Motor neuron (in vitro differentiated cells): ENCODE measurements at places on chromosomes 7 and 10. TPM values are rescaled to one million over a fixed set of nuclear protein-coding genes. Genes with fewer than 3 reads are reported as not detected.

The PAPSS2 gene
- total RNA-seq = 16.9 and 23.4 TPM in 2 replicates

The PYROXD2 gene
- 12.3 TPM in 2 replicates for total RNA-seq

The JCAD gene
- 3.2 and 4.9 TPM in 2 replicates for total RNA-seq

The TMEM225B gene
- total RNA-seq = 1.7 and 2.7 TPM in 2 replicates

The ASB4 gene
- 0.13 and 0.23 TPM in 2 replicates for total RNA-seq

The UPK3BL1 gene
- total RNA-seq = 37.1 and 37.6 TPM in 2 replicates

The BAMBI gene
- total RNA-seq = 11.1 and 23.1 TPM in 2 replicates

The ST7 gene
- total RNA-seq = 38.8 and 45.7 TPM in 2 replicates

The SAMD9L gene
- total RNA-seq = 0.13 TPM in 1 of 2 replicates, not detected in the other

The ANXA8 gene
- 0.27 TPM in 1 of 2 replicates, not detected in the other for total RNA-seq

The SORBS1 gene
- total RNA-seq = 35.8 and 36.4 TPM in 2 replicates

The AEBP1 gene
- total RNA-seq = 3.2 and 3.6 TPM in 2 replicates

GRCh38 chr7:111763221-111763801 lies 201.0 kb upstream of the IMMP2L start:
- peak; percentile 76 for ATAC-seq

- no peak for ATAC-seq
Observed at GRCh38 chr10:72462261-72462660, 107.5 kb upstream of the DNAJB12 start.

DNA sequence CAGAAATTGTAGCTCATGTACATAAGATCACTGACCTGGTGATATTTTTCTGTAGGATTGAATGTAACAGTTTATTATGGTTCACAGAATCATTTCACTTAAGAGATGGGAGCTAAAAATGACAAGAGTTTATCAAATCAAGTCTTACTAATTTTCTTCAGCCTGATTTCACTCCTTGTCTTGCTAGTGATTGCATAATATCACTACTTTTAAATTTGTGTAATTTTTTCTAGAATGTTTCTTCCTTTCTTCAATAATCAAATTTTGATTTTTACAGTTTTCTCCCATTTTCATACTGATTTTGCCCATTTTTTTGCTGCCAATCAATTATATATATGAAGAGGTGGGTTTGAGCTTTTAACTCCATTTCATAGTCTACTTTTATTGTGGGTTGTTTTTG lies 68.8 kb upstream of the TMEM140 start:
- ATAC-seq = no peak

DNA sequence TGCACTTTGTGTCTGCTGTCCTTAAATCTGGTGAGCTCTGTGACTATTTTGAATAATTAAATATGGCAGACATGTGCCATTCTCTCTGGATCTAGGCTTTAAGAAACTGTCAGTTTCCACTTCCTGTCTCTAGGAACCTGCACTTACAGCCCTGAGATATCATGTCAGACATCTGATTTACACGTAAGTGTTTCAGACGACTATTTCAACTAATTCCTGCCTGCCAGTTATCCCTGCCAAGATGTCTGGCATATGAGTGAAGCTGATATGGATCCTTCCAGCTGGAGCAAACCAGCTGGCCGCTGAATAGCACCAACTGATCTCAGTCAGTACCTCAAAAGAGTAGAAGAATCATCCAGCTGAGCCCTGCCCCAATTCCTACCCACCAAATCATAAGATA lies 362.2 kb upstream of the SMIM30 start:
- no peak for ATAC-seq

DNA sequence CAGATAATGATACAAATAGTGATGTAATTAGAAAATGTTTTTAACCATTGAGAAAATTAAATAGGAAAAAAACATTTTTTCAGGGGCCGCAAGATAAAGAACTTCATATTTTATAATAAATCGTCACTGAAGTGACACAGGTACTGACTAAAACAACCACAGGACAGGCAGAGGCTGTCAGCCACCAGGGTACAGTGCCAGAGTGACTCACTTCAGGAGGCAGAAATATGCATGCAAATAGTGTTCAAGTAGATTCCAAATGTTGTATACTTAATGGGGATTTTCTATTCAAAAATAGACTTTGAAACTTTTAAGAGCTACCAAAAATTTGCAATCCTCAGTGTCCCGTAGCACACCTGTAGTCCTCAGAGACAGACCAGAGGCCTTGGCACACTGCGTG lies 68.6 kb downstream of the FRMPD2 start:
- ATAC-seq = peak; percentile 48

DNA sequence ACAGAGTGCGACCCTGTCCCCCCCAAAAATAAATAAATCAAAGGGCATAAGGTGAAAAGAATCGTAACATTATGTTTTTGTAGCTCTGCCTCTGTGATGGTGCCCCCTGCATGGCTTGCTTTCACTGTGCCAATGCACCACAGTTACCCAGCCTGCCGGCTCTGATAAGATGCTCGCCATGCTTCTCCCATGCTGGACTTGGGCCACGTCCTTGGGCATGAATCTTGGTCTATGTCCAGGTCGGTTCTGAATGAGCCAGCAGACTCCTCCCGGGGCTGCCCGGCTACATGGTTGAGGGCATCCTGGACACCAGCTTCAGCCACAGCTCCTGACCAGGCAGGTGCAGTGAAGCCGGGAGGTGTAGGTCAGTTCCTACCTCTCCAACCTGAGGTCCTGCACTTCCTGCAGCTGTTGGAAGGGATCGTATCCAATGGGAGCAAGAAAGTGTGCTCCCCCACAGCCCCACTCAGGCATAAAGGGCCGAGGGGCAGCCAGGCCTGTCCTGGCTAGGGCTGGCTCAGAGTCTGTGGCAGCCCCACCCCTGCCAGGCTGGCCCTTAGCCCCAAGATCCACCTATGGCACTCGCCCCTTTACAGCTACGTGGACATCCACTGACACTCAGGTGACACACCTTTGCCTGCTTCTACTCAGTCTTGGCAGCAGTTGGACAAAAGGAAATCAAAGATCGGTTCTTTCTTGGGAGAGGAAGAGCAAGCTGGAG lies 34.1 kb downstream of the CHST3 start:
- ATAC-seq = no peak

- ATAC-seq = no peak
Observed at GRCh38 chr10:79434821-79435251, 10.6 kb downstream of the ZCCHC24 start.

DNA sequence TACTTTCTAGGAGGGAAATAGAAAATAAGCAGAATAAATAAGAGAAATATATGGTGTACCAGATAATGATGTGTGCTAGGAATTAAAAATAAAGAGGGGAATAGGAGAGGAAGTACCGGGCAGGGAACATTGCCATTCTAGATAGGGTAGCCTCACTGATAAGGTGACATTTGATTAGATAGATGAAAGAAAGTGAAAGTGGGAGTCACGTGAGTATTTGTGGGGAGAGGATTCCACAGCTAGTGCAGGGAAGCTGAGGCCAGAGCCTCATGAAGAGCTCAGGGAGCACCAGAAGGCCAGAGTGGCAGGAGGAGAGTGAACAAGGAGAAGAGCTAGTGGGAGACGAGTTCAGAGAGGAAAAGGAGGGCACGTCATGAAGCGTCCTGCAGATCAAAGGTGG lies 49.1 kb downstream of the CDHR3 start:
- ATAC-seq = no peak

DNA sequence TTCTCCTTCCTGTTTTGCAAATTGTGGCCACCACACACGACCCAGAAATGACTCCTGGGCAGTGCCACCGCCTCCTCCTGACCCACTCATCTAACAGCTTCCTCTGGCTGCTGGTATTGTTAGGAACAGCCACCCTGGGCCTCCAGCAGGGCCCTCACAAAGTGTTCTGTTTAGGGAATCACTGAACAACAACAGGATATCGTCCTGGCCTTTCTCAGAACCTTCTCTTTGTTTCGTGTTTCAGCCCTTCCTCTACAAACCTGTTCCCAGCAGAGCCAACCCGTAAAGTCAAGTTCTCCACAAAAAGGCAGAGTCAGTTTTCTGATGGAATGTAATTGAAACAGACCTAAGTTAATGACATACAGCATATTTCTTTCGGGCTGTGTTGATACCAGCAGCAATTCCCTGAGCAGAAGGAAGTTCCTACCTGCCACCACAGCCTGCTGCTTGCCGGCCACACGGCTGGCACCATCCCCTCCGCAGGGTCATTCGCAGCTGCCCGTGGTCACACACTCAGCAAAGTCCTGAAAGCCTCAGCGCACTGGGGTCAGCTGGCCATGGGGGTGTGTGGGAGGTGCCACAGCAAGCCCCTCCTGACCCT lies 91.7 kb upstream of the PITRM1 start:
- ATAC-seq = no peak

- no peak for ATAC-seq
Observed at GRCh38 chr10:34727595-34728033, 87.5 kb downstream of the PARD3 start.

- ATAC-seq = no peak
Observed at GRCh38 chr10:42939237-42939636, 137.6 kb upstream of the RET start.

- no peak for ATAC-seq
Observed at GRCh38 chr7:20793694-20794394, 7.2 kb upstream of the SP8 start.

DNA sequence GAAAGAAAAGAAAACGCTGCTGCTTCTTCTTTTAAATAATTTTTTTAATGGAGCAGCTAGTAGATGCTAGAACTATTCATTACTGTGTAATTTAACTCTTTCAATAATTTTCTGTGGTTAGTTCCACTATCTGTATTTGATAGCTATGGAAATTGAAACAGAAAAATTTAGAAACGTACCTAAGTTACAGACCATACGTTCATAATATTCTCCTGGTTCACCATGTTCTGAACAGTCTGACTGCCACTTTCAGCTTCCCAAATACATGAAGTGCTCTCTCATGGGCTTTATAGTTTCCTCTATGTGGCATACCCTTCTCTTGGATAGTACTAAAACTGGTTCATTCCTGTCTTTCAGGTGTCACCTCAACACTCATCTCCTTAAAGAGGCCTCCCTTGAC lies 508.0 kb downstream of the MDFIC start:
- no peak for ATAC-seq

GRCh38 chr7:50426280-50427045 lies 23.7 kb downstream of the FIGNL1 start:
- ATAC-seq = no peak

DNA sequence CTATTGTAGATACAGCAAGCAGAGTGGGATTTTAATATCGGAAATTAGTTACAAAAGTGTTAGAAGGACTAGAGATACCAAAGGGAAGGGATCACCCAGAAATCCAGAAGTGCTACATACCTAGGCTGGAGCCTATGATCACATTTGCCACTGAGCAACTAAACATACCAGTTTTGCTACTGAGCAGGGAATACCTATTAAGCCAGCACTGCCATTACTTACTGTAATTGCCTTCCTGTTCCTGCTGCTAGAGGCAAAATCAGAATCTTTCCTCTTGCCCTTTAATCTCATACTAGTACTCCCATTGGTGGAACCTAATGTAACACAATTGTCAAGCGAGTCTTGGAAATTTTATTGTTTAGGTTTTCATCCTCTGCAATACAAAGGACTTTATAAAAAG lies 121.7 kb downstream of the ATRNL1 start:
- ATAC-seq = no peak

DNA sequence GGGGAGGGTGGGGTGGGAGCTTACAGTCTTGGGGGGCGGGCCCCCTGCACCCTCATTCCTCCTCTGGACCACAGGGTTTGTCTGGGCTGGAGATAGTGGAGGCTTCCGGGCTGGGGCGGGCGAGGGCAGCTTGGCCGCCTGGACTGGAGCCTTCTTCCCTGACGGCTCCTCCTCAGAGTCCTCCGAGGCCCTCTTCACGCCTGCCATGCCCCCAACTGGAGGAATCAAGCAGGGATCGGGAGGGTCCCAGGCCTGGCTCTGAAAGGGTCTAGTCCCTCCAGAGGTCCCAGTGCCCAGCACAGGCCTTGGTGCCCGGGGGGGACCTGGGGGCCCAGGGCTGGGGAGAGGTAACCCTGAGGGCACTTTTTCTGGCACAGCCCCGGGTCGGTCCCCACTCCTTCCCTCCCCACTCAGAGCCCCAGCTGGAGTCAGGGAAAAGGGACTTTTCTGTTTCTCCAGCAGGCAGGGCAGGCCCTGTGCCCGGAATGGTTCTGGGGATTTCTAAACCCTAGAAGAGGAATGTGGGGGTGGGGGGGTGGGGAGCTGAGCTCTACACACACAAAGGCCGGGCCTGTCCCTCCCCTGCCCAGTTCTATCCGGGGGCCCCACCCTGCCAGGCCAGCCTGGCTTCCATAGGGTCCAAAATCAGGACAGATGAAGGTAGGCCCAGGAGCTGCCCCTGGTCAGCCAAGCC lies 11.6 kb downstream of the MICALL2 start:
- no peak for ATAC-seq

DNA sequence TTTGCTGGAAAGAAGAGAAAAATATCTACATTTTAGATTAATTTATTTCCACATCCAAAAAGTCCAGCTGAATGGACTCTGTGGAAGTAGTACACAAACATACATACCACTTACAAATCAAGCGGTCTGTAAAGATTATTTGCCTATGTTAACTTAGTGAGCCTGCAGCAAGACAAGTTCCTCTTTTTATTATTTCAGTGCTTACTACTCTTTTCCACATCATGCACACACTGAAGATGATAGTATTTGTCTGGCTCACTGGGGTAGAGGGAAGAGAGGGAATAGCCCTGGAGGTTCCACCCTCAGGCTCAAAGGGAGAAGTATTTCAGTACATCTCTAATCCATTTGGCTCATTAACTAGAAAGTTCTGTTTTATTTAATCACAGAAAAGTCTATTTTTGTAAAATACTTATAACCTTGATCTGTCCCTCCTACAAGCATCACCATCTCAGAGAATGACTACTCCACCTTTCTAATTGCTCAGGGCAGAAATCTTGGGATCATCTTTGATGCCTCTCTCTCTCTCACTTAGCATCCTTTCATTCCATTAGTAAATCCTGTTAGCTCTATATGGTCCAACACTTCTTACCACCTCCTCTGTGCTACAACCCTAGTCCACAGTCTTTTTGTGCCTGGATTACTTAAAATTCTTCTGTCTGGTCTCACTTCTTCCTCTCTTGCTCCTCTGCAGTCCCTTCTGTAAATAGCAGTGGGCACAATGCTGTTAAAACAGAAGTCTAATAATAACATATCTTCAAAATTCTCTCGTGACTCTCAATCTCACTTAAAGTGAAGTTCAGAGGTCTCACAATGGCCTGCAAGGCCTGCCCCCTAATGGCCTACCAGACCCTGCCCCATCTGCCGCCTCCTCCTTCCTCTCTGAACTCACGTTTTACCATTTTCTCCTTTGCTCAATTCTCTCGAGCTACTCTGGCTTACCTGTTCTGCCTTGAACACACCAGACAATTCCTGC lies 64.3 kb upstream of the CCDC6 start:
- ATAC-seq = no peak

DNA sequence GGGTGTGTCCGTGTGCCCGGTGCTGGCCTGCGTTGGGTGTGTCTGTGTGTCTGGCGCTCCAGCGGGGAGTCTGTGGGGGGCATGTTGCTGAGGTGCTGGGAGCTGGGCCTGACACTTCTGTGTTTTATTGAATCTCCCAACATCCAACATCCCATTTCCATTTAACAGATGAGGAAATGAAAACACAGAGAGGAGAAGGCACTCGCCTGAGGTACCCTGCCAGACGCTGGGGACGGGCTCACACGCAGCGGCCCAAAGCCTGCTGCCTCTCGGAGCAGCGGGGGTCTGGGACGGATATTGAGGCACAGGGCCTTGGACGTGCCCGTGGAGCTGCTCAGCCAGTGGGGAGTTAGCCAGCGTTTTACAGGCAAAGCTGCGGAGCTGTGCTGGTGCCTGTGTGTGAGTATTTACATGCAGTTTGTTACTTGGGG lies 133.9 kb downstream of the DNAJB6 start:
- ATAC-seq = no peak
